ENCODE measurements at places on chromosomes 4 and X. TPM values are rescaled to one million over a fixed set of nuclear protein-coding genes. Genes with fewer than 3 reads are reported as not detected.

Gene RTL3
- total RNA-seq: not detected

Gene PITX2
- total RNA-seq: 0.77 TPM

Gene AMBN
- not detected for total RNA-seq

Gene BEX4
- total RNA-seq: not detected
